ENCODE measurements at places on chromosomes 3 and 15.

DNA sequence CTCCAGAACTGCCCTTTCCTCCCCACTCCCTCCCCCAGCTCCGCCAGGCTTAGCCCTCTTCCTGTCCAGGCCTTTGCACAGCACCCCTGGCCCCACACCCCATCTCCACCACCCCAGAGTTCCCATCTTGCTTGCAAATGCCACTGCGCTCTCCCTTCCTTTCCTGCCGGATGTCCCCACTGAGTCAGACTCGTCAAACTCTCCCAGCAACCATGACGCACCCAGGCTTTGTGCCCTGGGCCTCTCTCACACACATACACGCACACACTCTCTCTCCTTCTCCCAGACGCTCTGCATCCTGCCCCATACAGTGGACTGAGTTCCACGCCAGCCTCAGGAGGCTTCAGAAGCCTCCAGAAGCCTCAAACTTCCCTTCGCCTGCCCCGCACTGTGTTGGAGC is 2.8 kb upstream of the CCDC9B start:
- no peak for DNase-seq

DNA sequence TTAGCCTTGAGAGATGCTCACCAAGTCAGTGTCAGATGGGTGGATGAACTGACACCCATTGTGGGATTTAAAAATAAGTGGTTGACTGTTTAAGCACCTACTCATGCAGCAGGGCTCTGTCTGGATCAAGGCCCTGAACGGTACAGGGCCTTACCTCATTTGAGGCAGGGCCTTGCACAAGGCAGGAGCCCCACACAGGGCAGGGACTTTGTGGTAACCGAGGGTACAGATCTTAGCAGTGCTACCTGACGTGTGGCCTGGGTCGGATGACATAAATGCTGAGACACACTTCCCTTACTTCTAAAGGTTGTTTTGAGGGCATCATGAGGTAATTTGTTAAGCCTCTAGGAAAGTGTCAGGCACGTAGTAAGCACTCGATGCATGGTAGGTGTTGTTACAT is 59.5 kb upstream of the PLXNA1 start:
- no peak for DNase-seq

- no peak for DNase-seq
These were observed 6.4 kb downstream of the TEX9 start for GRCh38 chr15:56371495-56372147.

DNA sequence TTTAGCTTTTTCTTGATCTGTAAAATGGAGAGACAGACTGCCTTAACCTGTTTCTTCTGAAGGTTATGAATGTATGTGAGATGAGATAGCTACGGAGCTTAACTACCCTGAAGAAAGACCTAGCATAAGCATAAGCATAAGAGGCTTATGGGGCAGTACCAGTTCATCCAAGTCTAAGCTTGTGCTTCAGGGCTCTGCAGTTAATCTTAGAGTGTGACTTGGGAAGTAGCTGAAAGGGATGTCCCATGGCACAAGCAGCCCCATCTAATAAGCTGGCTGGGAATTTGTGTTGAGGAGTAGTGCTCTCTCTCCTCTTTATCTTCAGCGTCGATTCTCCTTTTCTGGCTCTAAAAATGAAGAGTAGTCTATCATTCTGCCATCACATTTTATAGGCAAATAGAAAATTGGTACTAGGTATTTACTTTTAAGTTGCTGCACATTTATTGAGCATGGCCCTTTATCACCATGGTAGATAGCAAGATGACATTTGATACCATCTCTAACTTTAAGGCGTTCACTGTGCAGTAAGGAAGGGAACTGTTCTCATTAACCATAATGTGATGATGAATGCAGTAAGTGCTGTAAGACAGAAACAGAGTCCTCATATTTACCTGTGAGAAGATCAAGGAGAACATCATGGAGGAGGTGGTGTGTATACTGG is 174.5 kb upstream of the LRRFIP2 start:
- no peak for DNase-seq

- no peak for DNase-seq
These were observed 66.5 kb upstream of the RNU6-1 start for GRCh38 chr15:67906382-67906781.

- no peak for DNase-seq
These were observed 77.5 kb upstream of the LINGO1 start for GRCh38 chr15:77710206-77710605.

DNA sequence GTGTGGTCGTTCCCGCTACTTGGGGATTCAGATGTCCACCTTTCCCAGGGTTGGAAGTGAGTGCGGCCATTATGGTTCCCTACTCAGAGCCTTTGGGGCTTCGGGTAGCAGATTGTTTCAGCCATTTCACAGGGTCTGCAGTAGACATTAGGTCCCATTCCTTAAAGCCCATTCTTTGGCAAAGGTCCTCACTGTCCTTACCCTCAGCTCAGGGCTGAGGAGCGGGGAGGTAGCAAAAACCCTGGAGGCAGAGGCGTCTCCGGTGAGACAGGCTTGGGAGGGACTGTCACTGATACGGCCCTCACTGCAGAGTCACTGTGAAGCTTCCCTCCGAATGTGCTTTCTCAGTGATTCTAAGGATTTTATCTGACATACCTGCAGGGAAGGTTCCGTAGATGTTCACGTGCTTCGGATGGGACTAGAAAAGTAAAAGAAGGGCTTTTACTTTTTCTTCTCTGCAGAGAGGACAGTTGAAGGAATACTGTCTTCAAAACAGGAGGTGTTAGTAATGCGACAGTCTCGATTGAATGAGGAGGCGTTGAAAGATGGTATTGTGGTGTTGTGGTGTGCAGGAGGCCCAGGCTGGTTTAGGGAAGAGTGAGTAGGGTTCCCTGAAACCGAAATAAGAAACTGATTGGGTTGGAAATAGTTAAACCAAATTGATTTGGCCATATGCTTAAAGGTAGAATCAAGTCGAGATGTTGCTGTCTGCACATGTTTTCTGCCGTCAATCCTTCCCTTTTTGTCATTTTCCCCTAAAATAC is 630 bp downstream of the ATP6V1A start:
- no peak for DNase-seq

- no peak for DNase-seq
These were observed 94.4 kb downstream of the ANKRD28 start for GRCh38 chr3:15703346-15703745.

DNA sequence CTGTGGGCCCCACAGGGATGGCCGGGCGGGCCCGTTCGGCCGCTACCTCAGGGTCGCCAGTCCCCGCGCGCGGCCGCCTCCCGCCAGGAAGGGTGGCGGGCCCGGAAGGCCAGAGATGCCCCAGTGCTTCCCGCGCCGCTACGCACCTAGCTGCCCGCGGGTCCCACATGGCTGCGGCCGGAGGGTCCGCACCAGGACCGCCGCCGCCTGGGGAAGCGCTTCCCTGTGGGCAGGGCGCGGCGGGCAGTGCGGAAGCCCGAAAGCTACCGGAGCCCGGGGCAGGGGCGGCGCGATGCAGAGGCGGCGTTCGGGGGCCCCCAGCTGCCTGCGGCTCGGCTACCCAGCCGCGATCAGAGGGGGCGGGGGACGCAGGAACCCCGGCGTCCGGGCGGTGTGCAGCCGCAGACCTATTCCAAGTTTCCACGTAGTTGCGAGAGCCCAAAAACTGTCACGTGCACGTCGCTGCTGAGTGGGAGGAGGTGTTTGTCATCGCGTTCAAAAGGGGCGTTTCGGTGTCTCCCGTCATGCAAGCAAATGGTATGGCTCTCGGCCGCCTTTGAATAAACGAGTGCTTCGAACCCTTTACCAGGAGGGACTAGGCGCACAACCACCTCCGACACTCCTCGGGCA is at the start of gene TRANK1:
Gene TRANK1 (minus strand): TSS at position 414 of the 630 bp plus-strand sequence. CDS start 245 bp downstream, at position 169.
- DNase-seq: no peak

GRCh38 chr3:108940568-108941263 is 13.0 kb downstream of the GUCA1C start:
- DNase-seq: no peak

- DNase-seq: no peak
These were observed 45.7 kb downstream of the POC1A start for GRCh38 chr3:52108302-52109232.

GRCh38 chr3:48267782-48268181 is 26.9 kb downstream of the ZNF589 start:
- no peak for DNase-seq

DNA sequence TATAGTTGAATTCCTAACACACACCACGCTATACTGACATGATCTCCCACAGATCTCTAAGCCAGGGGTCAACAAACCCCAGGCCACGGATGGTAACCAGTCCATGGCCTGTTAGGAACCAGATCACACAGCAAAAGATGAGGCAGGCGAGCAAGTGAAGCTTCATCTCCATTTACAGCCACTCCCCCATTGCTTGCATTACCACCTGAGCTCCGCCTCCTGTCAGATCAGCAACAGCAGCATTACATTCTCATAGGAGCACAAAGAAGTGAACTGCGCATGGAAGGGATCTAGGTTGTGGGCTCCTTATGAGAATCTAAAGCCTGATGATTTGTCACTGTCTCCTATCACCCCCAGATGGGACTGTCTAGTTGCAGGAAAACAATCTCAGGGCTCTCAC is 2.7 kb downstream of the PDCD7 start:
- DNase-seq: no peak

- DNase-seq: no peak
These were observed 388.1 kb upstream of the ROBO2 start for GRCh38 chr3:76651784-76652183.

DNA sequence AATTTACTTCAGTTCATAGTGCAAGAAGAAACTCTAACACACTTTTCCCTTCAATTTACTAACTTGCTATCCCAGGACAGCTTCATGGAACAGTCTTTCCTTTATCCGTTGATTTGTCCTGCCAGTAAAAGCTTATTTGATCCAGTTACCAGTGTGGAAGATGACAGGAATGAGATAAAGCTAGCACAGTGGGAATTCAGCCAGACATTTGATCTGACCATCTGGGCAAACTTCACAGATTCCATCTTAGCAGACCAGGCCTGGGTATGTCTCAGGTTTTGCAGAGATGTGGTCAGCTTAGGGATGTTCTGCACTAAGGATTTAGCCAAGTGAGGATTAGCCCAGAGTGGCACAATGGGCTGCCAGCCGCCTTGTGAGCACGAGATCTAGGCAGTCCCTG is 19.7 kb downstream of the CEMIP start:
- no peak for DNase-seq

DNA sequence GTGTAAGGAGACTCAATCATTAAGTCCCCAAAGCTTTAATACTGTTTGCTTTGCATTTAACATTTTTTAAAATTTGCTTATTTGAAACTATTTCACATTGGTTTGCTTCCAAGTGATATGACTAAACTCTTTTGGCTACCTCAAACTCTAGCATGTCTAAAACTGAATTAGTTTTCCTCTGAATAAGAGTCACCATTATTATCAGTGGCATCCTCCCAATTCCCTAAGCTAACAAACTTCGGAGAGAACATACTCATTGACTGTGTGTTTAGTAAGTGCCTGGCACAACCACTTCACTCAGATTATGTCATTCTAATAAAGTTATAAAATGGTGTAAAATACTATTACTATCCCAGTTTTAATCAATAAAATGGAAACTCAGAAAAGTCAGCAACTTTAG is 21.9 kb downstream of the ATOSA start:
- no peak for DNase-seq

GRCh38 chr3:150402217-150402616 is 5.9 kb upstream of the TSC22D2 start:
- DNase-seq: no peak

- no peak for DNase-seq
These were observed 71.4 kb downstream of the EXOG start for GRCh38 chr3:38567498-38567897.

DNA sequence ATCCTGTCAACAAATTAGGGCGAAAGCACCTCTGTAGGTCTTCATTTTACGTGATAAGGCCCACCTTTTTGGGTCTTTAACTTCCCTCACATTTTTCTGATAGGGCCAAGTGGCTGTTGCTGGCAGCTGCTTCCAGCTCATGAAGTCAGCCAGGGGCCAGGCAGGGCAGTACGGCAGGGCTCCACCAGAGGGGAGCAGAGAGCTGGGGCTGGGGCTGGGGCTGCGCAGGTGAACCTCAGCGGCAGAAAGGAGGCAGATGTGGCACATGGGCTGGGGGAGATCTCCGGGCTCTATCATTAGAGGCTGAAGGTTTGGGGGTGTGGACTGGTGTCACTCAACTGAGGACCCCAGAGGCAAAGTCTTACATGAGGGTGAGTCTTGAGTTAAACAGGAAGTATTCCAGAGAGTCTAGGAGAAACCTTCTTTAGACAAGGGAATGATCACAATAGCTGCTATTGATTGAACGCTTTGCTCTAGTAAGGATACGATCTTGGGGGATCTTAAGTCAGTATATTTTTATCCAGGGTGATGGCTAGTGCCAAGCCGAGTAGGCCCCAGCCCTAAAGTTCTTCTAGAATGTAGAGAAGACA is 62.8 kb upstream of the MEX3B start:
- no peak for DNase-seq

- DNase-seq: no peak
These were observed 30.3 kb upstream of the KCNAB1 start for GRCh38 chr3:156090126-156090525.

DNA sequence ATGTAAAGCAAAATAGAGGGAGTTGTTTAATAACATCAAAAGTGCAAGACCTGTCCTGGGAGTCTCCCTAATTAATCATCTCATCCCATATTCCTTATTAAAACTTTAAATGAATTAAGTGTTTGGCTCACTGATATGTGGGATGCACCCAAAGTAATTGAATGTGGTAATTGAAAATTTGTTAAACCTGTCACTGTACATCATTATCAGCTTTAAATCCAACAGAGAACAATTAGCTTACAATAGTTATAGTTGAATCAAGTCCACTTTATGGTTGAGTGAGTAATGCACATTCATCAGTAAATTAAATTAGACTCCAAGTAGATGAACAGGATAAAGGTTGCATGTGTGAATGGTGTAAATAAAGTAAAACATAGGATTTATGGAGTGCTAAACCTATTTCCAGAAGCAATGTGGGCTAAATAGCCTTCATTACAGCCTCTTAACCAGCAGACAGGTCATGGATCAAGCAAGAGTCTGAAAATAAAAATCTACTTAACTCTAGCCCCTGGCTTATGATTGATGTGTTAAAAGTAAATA is 608.2 kb upstream of the CCDC54 start:
- DNase-seq: no peak

GRCh38 chr15:29323557-29323956 is 53.9 kb upstream of the NSMCE3 start:
- no peak for DNase-seq

DNA sequence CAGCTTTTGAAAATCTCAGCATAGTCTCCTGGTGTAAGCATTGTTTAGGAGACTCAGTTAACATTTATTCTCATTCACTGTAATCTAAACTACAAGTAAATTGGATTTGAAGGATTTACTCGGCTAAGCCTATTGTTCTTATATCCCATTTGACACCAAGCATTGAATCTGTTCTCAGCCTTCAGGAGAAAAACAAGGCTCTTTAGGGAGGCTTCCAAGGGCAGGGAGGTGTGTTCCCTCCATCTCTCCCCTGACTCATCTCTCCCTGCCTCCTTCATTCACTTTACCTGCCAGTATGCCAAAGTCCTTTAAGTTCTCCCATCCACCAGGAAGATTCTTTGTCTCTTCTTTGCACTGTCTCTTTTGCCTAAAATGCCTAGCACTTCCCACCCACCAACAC is 347.8 kb downstream of the MFSD1 start:
- DNase-seq: no peak
